ENCODE measurements at places on chromosomes 2 and 18.
A peak's percentile ranks its signal among the peaks of the same experiment; 100 is the strongest.

DNA sequence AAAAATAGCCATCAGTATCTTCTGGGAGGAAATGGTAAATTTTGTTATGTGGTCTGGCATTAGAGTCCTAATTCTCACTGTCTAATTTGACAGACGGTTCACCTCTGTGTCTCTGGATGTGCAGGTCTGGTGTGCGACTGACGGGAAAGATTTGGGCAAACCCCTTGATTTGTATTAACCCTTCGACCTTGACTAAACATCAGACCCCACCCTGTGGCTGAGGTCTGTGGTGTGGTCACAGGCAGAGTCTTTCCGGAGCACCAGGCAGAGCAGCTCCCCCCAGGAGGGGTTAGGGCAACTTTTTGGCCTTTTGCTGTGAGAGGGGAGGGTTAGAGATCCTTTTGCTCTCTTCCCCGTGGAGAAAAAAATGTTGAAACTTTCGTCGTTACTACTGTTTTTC, 6.4 kb downstream of the TWIST2 start:
- DNase-seq: no peak

DNA sequence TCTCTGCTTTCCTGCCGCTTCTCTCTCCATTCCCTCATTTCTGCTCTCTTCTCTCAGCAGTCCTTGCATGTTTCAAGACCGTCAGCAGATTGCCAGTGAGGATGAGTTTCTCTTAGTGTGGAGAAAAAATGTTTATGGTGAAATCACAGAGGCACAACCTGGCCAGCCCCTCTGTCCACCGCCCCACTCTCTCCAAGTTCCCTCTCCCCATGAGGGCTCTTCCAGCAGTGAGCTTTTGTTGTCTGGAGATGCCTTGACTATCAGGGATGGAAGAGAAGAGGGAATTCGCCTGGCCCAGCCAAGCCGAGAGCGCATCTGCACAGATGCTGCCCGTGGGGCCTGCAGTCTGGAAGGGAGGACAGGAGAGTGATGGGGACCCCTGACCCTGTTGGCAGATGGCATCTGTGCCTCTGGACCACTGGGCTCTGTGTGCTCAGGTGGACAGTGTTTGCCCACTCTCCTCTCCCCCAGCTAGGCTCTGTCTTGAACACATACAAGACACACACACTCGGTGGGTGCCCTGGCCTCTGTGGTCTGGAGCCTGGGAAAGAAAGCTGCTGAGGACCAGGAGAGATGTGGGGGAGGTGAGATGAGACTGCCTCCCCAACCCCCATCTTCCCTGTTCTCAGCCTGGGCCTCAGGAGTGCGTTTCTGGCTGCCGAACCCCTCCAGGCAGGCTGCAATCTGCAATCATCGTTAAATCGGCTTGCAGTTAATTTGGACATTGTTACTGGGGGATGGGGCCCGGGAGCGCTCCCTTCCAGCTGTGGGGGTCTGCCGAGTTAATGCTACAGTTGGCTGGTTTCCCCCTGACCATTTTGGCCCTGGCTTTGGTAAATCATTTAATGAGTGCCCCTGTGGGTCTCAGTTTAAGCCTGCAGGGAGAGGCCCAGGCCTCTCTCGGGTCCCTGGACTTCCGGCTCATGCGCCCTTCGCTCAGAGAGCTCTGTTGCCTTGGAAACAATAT, 4.5 kb downstream of the ITM2C start:
- DNase-seq: no peak

- no peak for DNase-seq
Measured at GRCh38 chr2:157218911-157219310, 38.6 kb upstream of the GALNT5 start.

DNA sequence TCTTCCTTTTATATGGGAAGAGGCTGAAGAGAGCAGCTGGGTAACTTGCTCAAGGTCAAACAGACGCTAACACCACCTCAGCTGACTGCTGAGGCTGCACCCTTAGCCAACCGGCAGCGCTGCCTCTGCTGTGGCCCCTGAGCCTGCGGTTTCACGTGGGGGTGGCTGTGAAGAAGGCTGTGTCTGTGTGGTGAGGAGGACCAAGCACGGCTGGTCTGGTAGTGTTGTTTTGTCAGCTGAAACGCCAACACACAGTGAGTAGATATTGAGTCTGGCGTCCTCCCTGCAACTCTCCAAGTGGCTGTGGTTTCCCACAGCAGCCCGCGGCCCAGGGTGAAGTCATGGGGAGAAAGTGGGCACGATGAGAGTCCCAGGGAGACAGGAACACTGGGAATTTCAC, 69.6 kb downstream of the THNSL2 start:
- peak; percentile 15 for DNase-seq

- DNase-seq: no peak
Measured at GRCh38 chr18:25921677-25922421, 168.6 kb downstream of the SS18 start.

GRCh38 chr2:181910028-181910831, 18.7 kb downstream of the ITPRID2 start:
- no peak for DNase-seq

DNA sequence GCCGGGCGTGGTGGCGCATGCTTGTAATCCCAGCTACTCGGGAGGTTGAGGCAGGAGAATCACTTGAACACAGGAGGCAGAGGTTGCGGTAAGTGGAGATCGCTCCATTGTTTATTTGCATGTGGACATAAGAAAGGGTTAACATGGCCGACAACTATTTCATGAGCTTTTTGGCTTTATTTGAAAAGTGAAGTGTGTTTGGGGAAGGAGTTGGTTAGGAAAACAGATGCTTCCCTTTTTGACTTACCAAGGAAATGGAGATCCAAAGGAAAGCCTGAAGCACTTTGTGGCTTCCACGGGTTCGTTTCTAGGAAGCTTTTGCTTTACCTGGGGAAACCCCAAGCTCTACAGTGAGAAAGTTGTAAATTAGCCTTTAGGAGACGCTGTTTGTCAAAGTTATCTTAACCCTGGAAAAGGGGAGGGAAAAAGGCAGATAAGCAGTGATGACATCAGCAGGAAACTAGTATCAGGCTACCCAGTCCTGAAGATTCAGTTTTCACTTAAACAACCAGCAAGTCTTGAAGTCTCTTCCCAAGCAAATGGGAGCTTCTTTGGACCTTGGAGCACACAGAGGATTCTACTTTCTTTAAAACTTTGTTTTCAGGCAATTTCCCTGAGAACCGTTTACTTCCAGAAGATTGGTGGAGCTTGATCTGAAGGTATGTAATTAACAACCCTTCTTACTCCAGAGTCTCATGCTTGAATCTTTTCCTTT, at the start of gene CASP10:
CASP10 (plus strand) TSS at position 492 of the 715 bp plus-strand sequence. CDS start 2,637 bp downstream, outside the sequence.
- no peak for DNase-seq

GRCh38 chr2:236177604-236177966, 9.4 kb upstream of the GBX2 start:
- no peak for DNase-seq

DNA sequence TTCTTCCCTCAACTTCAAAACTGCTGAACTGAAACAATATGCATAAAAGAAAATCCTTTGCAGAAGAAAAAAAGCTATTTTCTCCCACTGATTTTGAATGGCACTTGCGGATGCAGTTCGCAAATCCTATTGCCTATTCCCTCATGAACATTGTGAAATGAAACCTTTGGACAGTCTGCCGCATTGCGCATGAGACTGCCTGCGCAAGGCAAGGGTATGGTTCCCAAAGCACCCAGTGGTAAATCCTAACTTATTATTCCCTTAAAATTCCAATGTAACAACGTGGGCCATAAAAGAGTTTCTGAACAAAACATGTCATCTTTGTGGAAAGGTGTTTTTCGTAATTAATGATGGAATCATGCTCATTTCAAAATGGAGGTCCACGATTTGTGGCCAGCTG, 8.4 kb downstream of the HOXD8 start:
- no peak for DNase-seq

- no peak for DNase-seq
Measured at GRCh38 chr18:27008575-27008974, 143.1 kb upstream of the AQP4 start.

DNA sequence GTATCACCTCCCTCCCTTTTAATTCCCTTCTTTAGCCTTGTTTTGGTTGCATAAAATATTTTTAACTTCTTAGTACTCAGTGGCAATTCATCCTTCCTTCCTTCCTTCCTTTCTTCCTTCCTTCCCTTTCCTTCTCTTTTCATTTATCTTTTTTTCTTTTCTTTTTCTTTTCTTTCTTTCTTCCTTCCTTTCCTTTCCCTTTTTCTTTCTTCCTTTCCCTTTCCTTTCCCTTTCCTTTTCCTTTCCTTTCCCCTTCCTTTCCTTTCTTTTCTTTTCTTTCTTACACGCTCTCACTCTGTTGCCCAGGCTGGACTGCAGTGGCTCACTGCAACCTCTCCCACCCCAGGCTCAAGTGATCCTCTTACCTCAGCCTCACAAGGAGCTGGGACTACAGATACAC, 160.2 kb downstream of the GREB1L start:
- DNase-seq: no peak

DNA sequence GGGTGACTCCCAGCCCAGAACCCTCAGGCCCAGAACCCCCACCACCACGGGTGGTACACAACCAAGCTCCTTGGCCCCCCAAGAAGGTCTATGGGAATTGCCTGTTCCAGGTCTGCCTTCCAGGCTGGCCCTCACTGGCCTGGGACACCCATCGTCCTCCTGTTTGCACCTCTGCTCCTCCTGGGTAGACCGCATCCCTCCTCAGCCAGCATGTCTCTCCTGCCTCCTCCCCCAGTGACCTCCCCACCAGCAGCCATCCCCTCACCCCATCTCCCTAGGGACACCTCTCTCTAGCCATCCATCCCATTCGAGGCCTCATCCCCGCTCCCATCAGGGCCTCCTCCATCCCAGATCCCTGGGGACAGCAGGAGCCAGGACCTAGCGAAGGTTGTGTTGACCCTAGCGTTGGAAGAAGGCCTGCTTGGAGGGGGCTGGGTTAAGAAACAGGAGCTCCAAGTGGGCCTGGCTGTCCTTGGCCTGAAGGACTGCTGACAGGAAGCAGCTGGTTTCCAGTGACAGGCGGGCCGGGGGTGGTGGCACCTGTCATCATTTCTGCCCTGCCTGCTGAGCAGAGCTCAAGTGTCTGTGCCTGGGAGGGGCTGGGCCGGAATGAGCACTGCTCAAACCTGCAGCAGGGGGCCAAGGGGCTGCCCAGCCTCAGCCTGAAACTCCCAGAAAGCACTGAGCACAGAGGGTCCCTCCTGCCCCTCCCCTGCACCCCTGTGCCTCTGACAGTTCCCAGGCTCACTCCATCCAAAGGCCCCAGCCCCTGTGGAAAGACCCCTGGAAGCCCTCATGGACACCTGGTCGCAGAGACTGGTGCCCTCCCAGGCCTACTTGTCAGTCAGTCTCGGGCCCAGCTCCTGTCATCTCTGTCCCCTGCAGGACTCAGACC, 96.0 kb upstream of the OTOS start:
- DNase-seq: no peak

DNA sequence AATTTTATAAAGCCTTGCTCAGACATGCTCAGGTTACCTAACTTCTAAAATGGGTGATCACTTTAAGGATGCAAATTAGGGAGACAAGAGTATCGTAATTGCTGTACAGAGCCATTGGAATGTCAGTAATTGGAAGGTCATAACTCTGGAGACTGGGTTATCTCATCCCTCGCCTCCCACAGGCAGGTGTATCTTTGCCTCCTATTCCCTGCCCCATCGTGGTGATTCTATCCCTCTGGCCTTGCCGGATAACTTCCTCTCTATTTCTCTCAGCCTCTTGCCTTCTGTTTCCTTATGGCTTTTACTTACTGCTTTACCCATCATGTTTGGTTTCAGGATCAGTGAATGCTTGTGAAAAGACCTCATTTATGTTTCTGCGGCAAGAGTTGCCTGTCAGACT, 2.5 kb downstream of the PDK1 start:
- no peak for DNase-seq

- no peak for DNase-seq
Measured at GRCh38 chr18:39296293-39296888, 1730.8 kb upstream of the CELF4 start.

- no peak for DNase-seq
Measured at GRCh38 chr2:165872101-165872791, 78.2 kb upstream of the GALNT3 start.

GRCh38 chr2:73903313-73903712, 10.5 kb downstream of the ACTG2 start:
- no peak for DNase-seq

GRCh38 chr2:95158891-95159619, 593 bp downstream of the ZNF514 start:
- DNase-seq: no peak

DNA sequence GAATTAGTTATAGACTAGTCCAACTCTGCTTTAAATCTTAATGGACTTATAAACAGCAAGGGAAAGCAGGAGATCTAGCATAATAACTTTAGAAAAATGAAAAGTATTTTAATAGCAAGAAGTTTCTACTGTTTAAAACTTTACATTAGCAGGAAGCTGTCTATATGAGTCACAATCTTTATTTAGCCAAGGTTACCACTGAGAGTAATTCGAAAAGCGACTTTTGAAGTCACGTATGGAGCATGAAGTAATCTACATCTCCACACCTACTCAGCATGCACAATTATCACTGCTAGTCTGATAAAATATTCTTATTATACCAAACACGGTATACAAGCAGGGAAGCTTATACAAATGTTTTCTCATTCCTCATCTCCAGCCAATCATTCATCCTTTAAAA, 515.4 kb upstream of the SOX11 start:
- no peak for DNase-seq

GRCh38 chr2:224145751-224146355, 106.8 kb upstream of the SERPINE2 start:
- no peak for DNase-seq

GRCh38 chr18:77118256-77119090, 14.1 kb downstream of the MBP start:
- DNase-seq: no peak

- no peak for DNase-seq
Measured at GRCh38 chr18:48548011-48548771, 9.4 kb downstream of the CTIF start.

- no peak for DNase-seq
Measured at GRCh38 chr2:223797811-223798721, 39.3 kb downstream of the AP1S3 start.

GRCh38 chr2:46945671-46946070, 30.1 kb upstream of the MCFD2 start:
- no peak for DNase-seq

All from stimulated activated CD8-positive, alpha-beta memory T cell treated with anti-CD3 and anti-CD28 coated beads, Interleukin-7, amount 100 ng/mL, for 1 hour (primary cell).